ENCODE measurements at places on chromosomes 11 and 22.

- no peak for DNase-seq
These were observed 88.5 kb downstream of the ZBTB16 start for GRCh38 chr11:114148013-114148382.

- peak; percentile 27 for DNase-seq
These were observed 50.5 kb downstream of the SCUBE1 start for GRCh38 chr22:43292630-43293018.

DNA sequence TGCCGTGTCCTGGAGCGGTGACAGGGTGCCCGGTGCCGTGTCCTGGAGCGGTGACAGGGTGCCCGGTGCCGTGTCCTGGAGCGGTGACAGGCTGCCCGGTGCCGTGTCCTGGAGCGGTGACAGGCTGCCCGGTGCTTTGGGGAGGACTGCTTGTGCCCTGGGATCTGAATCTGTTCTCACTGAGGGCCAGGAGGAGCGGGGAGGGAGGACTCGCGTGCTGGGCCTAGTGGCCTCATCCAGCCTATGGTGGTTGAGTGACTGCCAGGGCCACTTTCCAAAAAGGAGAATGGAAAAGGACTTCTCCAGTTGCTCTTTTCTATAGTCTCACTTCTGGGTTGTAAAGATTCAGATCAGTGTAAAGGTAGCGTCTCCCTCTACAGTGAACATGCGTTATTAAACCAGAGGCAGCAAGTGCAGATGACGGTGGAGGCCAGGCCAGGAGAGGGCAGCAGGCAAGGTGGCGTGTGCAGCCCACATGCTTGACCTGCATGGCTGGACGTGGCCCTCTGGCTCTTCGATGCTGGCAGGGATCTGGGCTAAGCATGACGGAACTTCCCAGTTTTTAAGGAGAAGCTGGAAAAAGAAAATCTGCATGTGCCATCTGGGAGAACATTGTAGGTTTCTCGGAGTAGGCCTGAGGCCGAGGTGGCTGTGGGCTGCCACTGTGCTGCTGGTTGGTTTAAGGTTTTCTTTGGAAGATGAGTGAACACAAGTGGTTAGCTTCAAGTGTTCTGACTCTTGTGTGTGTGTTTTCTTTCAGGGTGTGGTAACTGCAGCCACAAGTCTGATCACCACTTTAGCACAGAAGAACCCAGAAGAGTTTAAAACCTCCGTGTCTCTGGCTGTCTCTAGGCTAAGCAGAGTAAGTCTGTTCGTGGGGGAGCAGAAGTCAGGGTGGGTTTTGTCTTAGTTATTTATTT, 55.0 kb downstream of the AP2A2 start:
- DNase-seq: no peak

GRCh38 chr22:29209624-29209929, 3.9 kb downstream of the EMID1 start:
- DNase-seq: no peak

DNA sequence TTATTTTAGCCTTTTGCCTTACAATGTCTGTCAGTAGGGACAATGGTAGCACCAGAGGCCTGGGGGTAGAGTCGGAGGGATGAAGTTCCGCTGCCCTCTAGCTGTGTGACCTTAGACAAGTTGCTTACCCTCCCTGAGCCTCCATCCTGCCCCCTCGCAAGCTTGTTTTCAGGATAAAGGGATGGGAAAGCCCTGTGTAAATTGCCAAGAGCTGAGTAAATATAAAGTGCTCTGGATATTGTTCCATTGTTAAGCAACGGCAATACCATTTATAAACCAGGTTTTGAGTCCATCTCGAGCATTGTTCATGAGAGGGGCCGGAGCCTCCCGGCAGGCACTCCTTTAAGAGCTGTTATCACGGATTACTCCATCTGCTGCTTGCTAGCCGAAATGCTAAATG, 72.9 kb downstream of the ZBTB16 start:
- no peak for DNase-seq

DNA sequence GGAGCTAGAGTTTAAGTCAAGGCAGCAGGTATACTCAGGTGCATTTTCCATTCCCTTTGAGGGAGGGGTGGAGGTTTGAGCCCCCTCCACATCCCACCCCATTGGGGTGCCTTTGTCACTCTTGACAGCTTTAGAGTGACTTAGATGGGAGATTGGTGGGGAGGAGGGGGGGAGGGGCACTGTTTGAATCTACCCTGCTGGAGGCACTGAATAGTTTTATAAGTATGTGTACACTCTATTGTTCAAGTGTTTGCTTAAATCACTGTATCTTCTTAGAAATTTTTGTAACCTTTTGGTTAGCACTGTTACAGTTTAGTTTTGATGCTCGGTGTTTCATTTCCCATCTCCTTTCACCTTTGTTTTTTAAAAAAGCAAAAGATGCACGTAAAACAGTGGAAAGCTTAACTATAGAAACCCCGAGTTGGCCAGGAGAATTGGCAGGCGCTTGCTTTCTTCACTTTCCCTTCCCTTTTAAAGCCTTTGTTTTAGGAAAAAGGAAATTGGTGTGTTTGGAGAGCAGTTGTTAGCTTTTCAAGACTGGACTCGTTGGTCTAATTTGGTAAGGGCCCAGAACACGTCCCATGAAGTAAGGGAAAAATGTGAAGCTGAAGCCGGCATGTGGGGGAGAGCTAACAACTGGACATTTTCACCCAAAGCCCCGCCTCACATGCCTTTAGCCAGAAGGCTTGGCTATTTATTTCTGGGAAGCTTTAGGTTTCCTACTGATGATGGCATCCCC, 42.8 kb downstream of the TNRC6B start:
- no peak for DNase-seq

DNA sequence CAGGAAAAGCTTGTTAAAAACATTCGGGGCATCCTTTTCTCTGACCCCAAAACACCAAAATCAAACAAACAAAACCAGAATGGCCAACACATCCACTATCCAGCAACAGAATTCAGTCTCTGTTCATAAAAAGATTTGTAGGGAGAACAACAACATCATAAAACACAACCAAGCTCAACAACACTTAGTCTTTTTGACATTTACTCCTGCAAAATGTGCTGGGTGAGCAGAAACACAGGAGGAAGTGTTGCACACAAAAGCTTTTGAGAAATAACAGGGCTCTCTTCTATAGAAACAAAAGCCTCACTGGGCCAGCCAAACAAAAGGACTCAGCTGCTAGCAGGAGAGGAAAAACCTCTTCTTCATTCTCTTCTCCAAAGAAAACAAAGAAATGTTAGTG, 736.0 kb upstream of the CCDC90B start:
- DNase-seq: no peak

DNA sequence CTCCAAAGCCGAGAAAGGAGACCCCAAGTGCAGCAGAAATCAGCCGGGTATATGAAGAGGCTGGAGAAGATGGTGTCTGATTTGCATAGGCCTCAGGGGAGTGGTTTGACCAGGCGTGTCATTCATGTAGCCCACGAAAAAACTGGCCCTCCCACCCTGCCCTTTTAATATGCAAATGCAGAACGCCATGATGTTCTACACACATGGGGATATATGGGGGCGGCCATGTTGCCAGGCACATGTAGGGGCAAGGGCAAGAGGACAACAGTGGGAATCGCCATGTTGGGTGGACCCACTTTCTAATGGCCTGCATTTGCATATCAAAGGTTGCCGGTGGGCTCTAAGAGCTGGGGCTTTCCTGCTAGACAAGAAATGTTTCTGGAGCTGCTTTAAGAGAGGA, 86.4 kb downstream of the ISX start:
- DNase-seq: no peak

- no peak for DNase-seq
These were observed 8.3 kb upstream of the PIM3 start for GRCh38 chr22:49951986-49952896.

- DNase-seq: peak; percentile 67
These were observed 16.6 kb downstream of the OR10D3 start for GRCh38 chr11:124199702-124200101.

GRCh38 chr11:69153661-69154060, 2.1 kb upstream of the SMIM38 start:
- no peak for DNase-seq

DNA sequence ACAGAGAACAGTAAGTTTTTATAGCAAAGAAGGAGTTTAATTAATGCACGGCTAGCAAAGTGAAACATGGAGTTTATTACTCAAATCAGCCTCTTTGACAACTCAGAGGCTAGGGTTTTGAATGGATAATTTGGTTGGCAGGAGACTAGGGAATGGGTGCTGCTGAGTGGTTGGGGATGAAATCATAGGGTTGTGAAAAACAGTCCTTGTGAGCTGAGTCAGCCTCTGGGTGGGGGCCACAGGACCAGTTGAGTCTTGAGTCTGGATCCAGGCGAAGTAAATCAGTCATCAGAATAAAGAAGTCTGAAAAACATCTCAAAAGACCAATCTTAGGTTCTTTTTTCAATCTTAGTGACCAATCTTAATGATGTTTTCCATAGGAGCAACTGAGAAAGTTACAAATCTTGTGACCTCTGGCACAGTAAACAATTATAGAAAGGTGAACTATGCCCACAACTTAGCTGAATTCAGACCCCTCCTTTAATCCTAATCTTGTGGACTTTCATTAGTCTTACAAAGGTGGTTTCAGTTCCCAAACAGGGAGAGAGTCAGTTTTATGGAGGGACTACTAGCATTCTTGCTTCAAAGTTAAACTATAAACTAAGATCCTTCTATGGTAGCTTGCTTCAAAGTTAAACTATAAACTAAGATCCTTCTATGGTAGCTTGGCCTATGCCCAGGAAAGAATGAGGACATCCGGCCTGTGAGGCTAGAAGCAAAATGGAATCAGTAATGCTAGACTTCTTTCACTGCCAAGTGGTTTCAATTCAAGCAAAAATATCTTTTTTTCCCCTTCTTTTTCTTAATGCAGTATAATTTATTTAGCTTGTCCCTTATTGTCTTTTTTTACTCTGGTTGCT, 84.5 kb downstream of the AASDHPPT start:
- DNase-seq: no peak

DNA sequence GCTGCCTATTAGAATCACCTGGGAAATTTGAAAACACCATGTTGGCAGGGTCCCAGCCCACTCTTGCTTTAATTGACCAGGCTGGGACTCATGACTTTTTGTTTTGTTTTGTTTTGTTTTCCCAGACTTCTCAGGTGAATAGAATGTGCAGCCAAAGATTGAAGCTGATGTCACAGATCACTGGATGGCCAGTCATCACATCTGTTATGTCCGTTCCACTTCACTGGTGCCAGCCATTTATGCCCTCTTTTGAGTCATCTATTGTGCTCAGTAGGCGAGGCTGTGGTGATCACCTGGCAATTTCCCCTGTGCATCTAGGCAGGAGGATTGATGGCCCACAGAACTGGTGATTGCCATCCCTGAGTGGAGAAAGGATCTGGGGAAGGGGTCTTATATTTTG, 297.3 kb downstream of the INSC start:
- no peak for DNase-seq

GRCh38 chr11:94786264-94787126, 18.3 kb downstream of the AMOTL1 start:
- DNase-seq: no peak

DNA sequence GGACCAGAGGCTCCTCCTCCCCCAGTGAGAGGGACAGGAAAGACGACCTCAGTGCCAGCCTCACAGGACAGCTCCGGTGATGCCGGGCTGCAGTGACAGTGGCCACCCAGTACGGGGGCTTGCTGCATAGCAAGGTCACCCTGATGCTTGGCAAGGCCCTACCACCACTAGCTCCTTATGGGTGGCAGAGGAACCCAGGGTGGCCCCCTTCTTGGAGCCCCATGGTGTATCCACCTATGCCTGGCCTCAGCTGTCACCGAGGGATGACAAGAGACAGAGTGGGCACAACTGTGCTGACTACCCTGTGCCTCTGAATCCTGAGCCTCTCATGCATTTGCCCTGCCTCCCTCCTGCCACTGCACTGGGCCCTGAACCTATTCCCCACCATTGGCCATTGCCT, 809.2 kb downstream of the TBC1D22A start:
- DNase-seq: no peak

DNA sequence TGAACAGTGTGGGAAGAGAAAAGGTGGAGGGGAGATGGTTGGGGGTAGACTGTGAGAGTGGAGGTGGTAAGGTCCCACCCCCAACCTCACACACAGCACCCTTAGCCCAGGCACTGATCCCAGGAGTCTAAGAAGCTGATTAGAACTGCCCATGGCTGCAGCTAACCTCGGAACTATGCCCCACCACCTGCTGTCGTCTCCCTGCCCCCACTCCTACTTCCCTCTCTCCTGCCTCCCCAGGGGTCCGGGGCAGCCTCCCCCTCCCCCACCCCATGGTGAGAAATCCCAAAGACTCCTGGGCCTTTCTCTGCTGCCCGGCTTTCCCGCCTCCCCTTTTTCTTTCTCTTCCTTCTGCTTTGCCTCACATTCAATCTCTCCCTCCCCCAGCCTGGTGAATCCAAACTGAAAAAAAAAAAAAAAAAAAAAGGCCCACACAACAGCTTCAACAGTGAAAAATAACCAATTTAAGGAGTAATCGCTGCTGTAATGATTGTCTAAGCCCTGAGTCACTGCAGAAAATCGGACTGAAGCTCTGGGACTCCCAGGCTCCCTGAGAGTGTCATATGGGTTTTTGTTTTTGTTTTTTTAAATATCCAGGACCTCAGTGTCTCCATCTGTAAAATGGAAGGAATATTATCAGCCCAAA, 9.6 kb upstream of the TP53I11 start:
- no peak for DNase-seq

DNA sequence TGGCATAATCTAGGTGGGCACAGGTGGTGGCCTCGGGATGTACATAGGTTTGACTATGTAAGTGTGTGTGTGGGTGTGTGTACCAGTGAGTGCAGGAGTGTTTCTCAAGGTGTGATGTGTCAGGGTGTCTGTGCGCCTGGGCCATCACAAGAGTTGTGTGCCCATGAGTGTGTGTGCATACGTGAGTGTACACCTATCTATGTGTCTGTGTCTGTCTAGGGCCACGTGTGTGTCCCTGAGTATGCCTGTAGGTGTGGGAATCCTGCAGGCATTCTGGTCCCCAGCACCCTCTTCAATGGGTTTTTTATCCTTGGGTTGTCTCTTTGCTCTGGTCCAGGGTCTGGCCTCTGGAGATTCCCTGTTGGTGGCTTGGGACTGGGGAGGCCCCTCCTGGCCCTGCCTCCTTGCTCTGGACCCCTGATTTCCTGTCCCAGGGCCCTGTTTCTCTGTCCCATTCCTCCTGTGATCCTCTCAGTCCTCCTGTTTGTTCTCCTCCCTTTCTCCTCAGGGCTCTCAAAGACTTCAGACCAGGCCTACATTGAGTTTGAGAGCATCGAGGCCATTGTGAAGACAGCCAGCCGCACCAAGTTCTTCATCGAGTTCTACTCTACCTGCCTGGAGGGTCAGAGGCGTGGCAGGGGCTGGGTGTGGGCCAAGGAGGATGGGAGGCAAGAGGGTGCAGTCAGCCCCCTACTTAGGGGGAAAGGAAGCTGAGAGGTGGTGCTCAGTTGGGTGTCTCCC, 9.4 kb downstream of the INPPL1 start:
- no peak for DNase-seq

DNA sequence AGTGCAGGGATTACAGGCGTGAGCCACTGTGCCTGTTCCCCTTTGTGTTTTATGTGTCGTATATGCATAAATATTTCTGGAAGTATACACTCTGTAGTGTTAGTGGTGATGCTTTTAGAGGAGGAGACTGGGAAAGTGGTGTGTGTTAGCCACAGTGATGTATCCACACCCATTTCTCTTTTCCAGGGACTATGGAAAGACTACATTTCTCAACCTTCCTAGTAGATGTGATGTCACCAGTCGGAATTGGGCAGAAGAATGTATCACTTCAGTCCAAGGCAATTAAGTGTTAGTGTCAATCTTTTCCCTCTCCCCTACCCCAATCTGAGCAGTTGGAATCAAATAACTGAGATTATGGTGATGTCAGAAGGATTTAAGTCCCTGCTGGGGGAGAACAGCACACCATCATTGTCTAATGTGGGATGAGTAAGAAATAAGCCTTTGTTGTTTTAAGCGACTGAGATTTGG, 5.8 kb upstream of the ATG16L2 start:
- no peak for DNase-seq

Data from COLO829 (cell line).